ENCODE measurements at places on chromosomes 4 and X.

GRCh38 chrX:39296472-39296871 lies 495.2 kb downstream of the MID1IP1 start:
- no peak for DNase-seq

DNA sequence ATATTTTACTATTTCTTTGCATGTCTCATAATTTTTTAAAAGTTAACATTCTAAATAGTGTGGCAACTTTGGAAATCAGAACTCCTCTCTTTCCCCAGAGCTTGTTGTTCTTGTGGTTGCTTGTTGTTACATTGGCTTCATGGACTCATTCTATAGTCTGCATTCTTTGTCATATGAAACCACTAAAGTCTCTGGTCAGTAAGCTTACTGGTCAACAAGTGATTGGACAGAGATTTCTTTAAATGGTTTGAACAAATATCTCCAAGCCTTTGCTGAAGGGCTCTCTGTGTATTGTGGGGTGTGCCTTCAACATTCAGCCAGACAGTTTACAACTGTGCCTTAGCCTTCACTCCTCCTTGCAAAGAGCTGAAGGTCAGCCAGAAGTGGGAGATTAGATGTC lies 147.2 kb downstream of the OPHN1 start:
- DNase-seq = no peak

DNA sequence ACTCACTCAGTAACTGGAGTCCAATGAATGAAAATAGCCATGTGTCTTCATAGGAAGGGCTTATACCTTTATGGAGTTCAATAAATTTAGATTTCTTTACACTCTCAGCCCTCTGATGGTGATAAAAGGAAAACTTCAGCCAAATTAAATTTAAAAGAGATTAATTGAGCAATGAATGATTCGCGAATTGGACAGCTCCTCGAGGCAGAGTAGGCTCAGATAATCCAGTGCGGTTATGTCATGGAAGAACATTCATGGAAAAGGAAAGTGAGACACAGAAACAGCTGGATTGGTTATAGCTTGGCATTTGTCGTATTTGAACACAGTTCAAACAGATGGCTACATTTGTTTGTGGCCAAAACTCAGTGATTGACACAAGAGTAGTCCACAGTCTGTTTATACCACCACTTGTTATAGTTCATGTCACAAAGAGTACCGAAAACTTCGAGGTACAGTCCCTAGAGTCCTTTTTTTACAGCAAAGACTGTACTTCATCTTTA lies 54.6 kb upstream of the TACR3 start:
- no peak for DNase-seq

GRCh38 chr4:52926196-52926974 lies 64.3 kb downstream of the RASL11B start:
- DNase-seq = no peak

DNA sequence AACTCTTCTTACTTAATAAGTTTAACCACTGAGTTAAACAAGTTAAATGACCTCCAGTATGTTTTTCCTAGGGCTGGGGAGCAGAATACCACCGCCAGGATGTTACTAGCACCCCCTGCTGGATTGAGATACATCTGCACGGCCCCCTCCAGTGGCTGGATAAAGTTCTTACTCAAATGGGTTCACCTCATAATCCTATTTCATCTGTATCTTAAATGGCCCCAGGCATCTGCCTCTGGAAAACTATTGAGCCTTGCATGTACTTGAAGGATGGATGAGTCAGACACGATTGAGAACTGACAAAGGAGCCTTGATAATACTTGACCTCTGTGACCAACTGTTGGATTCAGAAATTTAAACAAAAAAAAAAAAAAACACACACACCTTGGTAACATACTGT lies 61.5 kb upstream of the MMAA start:
- DNase-seq = peak; percentile 79

DNA sequence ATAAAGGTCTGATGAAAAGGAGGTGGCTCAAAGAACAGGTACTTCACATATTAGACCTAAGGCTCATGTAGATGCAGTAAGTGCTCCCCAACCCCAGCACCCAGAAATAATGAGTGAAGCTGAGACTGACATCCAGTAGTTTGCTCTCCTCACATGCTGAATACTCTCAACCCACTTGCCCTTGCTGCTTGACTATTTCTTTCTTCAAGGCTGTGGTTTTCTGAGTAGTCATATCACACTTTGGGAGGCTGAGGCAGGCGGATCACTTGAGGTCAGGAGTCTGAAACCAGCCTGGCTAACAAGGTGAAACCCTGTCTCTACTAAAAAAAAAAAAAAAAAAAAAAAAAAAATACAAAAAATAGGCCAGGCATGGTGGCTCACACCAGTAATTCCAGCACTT lies 51.5 kb upstream of the PRPS1 start:
- no peak for DNase-seq

DNA sequence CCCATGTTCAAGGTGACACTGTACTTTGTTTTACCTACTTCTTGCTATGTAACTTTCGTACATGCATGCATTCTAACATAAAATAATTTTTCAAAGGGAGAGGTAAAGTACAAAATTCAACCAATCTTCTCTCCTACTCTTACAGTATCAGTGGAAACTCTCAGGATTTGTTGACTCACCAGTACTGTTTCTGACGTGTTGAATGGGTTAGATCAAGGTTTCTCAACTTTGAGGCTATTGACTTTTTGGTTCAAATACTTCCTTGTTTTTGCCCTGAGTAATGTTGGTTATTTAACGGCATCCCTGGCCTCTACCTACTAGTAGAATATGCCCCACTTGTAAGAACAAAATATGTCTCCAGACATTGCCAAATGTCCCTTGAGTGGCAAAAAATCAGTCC lies 94.6 kb upstream of the SMAD1 start:
- DNase-seq = no peak

DNA sequence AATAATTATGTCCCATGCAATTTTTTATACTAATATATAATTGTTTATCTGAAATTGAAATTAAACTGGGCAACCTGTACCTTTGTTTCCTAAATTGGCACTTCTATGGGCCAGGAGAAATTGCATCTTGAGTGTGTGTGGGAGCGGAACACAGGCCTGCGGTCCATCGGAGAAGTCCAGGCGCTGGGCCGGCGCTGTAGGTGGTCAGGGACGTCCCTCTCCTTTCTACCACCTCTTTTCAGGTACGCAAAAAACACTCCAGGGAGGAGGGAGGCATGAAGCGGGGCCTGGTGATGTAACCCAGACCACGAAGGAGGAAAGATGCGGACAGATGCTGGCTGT lies 717 bp downstream of the MGAT4D start:
- no peak for DNase-seq

All from NCI-H82 (cell line).